Caco-2 (cell line): ENCODE measurements at places on chromosomes 12 and 14.
A peak's percentile ranks its signal among the peaks of the same experiment; 100 is the strongest.

DNA sequence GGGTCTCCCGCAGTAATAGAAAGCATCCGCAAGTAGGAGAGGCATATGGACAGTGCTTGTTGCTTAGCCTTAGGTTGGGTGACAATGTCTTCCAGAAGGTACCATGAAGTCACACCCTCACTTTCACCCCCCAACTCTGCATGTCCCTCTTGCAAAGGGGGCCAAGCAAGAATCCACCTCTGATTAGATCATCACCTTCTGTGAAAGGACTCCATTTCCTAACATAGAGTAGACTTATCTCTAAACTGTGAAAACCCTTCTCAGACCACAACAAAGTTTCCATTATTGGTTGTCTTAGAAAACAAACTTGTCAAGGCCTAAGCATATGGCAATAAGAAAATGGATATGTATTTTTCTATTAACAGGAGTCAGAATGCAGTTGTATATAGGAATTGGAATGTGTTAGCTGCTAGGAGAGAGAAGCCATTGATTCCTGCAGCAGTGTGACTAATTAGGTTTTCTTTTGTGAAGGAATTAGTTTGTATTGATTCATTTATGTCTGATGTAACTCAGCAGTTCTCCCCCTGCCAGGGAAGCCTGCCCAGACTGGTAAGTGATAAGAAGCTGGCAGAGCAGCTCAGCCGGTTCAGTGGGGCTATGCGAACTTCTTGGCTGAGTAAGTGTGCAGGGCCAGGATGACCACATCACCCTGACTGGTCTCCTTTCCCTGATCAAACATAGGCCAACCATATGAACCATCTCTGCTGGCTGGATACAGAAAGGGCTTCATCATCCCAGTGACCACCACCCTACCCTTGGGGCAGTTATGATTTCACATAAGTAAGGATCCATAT lies 107.3 kb upstream of the CCDC196 start:
- DNase-seq = no peak

DNA sequence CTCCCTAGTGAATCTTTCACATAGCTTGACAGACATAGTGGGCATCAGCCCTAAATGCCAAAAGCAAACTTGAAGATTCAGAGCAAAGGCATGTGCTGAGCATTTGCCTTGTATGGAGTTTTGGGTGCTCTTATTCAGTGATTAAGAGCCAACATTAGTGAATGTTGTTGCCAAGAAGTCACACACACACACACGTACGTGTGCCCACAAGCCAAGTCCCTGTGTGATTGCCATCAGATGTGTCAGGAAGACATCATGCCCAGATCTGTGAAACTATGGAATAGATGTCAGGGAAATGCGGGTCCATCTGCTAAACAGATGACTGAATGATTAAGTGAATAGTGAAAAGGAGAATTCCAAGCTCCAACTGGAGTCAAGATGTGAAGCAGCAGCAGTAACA lies 149.0 kb downstream of the AKAP6 start:
- DNase-seq = no peak

- no peak for DNase-seq
Measured at GRCh38 chr14:93965287-93965821, 11.0 kb downstream of the ASB2 start.

DNA sequence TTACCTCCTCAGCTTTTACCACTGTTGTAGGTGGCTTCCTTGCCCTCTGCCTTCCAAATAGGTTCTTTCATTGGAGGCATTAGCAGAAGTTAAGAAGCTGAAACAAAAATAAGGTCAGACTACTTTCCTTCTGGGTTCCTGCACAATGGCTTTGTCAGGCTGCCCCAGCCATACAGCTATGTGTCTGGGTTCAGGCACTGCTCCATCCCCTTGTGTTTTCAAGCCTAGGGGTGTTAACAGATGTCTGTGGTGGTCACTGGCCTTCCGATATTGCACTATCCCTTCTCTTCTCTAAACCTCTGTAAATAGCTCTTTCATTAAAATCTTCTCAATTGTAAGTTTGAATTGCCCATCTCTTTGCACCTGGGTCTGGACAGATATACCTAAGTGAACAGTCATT lies 728.9 kb downstream of the SLC16A7 start:
- DNase-seq = no peak

DNA sequence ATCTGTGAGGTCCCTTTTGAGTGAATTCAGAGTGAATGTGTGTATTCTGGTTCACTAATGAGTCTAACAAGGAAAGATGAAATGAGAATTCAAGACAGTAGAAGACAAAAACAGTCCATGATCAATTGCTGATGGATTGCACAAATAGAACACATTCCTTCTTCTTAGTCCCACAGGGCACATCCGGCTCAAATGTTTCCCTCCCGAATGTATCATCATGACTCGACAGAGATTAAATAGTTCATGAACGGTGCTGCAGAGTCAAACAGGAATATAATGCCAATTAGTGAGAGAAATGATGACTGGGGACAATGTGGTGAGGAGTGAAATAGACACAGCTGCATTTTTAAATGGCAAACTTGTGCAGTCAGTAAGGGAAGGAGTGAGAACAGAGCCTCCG lies 11.5 kb upstream of the SFSWAP start:
- DNase-seq = no peak

- DNase-seq = no peak
Measured at GRCh38 chr12:88866881-88867280, 286.6 kb upstream of the KITLG start.

DNA sequence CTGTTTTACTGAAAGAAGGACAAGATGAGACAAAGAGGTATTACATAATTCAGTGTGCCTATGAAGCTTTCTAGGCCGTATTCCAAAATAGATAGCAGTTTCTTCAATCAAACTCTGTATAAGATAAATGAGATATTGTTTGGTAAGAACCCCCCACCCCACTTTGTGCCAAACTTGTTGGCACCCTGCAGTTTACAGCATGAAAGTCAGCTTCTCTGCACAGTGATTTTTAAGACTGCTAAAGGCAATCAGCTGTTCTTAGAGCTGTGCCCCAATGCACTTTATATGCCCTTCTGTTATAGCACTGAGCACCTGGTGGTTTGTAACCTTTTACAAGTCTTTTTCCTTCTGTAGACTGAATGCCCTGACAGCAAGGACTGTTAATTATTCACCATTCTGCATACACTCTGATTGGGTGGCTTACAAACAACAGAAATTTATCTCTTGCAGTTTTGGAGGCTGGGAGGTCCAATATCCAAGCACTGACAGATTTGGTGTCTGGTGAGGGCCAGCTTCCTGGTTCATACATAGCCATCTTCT lies 76.7 kb downstream of the ANO4 start:
- DNase-seq = no peak

GRCh38 chr12:60394665-60395064 lies 798.8 kb downstream of the SLC16A7 start:
- no peak for DNase-seq

DNA sequence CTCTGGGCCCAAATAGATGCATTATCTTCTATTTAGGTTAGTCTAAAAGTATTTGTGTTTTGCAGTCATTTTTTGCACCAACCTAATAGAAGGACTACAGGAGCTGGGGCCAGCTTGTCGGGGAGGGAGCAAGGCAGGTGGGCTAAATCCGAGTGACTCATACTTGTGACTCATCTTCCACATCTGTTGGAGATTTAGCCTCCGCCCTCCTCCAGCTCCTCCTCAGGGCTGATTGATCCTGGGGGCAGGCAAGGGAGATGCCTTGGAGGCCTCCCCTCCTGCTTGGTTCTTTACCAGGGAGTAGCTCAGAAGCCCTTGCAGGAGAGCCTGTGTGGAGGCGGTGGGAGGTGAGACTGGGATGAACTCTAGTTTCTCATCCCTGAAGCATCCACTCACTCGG lies 27.9 kb downstream of the RHOF start:
- DNase-seq = no peak

GRCh38 chr12:29639893-29640495 lies 142.5 kb upstream of the OVCH1 start:
- DNase-seq = no peak

DNA sequence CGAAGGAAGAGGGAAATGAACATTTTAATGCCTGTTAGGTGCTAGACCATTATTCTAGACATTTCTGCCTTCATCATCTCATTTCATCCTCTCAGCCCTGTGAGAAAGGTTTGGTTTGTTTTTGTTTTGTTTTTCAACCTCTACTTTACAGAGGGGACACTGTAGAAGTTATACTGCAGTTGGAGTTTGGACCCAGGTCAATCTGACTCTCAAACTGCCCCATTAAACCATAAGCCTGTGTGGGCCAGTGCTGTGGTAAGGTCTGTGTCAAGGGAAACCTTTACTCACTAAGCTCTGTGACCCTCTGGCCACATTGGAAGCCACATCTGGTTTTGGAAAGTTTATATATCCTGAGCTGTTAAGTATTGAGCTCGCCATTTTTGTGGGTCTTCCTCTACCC lies 8.5 kb downstream of the TEAD4 start:
- no peak for DNase-seq

DNA sequence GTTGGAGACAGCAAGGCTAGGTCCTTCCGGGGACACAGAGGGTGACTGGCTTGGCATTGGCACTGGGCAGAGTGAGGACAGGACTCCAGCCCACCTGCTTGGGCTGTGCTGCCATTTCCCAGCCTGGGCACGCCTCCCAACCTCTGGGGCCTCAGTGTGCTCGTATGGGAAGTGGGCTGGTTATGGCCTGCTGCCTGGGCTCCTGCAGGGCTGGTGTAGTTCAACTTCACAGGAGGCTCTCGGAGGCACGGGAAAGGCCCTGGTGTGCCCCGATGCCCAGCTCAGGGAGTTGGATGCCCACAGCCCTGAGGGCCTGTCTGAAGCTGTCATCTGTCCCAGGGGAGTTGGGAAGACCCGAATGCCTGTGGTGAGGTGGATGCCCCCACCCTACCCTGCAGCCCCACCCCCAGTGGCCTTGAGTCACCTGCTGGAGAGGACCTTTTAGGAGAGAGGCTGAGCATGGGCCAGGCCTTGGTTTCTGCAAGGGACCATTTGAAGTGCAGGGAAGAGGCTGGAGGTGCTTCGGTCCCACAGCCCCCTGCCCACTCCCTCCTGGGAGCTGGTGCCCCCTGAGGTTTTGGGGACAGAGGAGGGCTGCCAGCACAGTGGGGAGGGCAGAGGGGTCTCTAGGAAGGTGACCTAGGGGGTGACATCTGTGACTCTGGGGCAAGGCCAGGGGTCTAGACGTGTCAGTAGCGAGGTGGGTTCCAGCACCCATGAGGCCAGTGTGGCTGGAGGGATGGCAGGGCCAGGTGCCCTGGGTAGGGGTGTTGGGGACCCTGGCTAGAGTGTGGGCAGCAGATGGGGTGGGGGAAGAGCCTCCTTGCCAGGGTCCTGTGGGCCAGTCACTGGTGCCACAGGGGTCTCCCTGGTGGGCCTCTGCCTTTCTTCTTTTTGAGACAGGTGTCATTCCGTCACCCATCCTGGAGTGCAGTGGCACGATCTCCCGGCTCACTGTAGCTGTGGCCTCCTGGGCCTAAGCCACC lies 9.1 kb downstream of the ULK1 start:
- DNase-seq = no peak

- DNase-seq = no peak
Measured at GRCh38 chr12:129312048-129312447, 458.8 kb downstream of the GLT1D1 start.

- DNase-seq = no peak
Measured at GRCh38 chr12:102406033-102406584, 74.3 kb downstream of the IGF1 start.

- no peak for DNase-seq
Measured at GRCh38 chr14:54135804-54136280, 179.2 kb upstream of the BMP4 start.

- no peak for DNase-seq
Measured at GRCh38 chr12:76074701-76075336, 9.7 kb downstream of the NAP1L1 start.

GRCh38 chr12:52836042-52836466 lies 1.9 kb upstream of the KRT79 start:
- DNase-seq = no peak

- no peak for DNase-seq
Measured at GRCh38 chr14:64731141-64731581, 26.9 kb downstream of the PLEKHG3 start.

- no peak for DNase-seq
Measured at GRCh38 chr14:78933166-78933565, 763.0 kb downstream of the NRXN3 start.

GRCh38 chr14:22668417-22668816 lies 24.3 kb upstream of the OR6J1 start:
- no peak for DNase-seq

GRCh38 chr14:105252552-105253328 lies 4.4 kb downstream of the BTBD6 start:
- no peak for DNase-seq

GRCh38 chr12:22256605-22257004 lies 77.9 kb downstream of the ST8SIA1 start:
- DNase-seq = no peak

DNA sequence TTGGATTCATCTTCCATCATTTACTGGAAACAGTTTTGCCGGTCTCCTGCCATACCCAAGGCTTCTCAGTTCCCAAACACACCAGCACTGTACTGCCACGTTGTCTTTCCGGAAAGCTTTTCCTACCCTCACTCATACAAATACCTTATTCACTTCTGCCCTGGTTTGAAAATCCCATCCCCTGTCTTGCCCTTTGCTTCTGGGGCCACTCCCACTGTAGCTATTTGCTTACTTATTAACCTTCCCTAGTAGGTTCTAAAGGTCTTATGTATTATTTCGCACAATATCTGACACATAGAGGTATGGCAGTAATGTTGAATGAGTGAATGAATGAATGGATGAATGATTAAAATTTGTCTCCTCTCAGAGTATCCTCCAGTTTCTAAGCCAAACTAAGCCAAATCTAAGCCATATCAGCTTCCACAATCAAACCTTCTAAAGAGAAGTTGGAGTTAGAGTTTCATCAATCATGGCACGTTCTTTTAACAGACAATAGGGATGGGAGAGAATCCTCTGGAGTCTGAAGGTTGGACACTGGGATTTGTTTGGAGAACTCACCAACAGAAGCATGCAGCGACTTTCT lies 18.6 kb downstream of the TSPAN8 start:
- peak; percentile 81 for DNase-seq

GRCh38 chr14:77088219-77088618 lies 9.8 kb upstream of the CIPC start:
- DNase-seq = peak; percentile 89
